SW480 (cell line): ENCODE measurements at places on chromosomes 5 and 9.
A peak's percentile ranks its signal among the peaks of the same experiment; 100 is the strongest.

GRCh38 chr9:4277531-4277991 lies 22.3 kb downstream of the GLIS3 start:
- DNase-seq, result no peak

- no peak for DNase-seq
These were observed 1057.3 kb downstream of the TLE1 start for GRCh38 chr9:80632041-80632440.

GRCh38 chr9:92501671-92502393 lies 19.5 kb upstream of the ASPN start:
- peak; percentile 36 for DNase-seq

- DNase-seq, result no peak
These were observed 103.4 kb upstream of the SPRY4 start for GRCh38 chr5:142428036-142428772.

DNA sequence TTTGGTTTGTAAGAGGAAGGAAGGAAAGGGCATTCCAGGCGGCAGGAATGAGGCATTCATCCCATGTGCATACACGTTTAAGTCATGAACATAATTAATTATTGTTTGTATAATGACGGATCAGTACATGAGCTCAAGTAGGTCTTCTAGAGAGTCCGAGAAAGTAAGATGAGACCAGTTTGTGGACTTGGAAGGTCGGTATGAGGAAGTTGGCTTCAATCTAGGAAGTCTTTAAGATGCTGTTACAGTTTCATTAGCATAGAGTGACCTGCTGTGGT lies 2.1 kb downstream of the GTF3C4 start:
- no peak for DNase-seq

GRCh38 chr5:5487585-5488360 lies 65.3 kb downstream of the ICE1 start:
- DNase-seq, result no peak

GRCh38 chr5:103340132-103340531 lies 81.6 kb downstream of the MACIR start:
- no peak for DNase-seq
